ENCODE measurements at places on chromosomes 5 and 9.

DNA sequence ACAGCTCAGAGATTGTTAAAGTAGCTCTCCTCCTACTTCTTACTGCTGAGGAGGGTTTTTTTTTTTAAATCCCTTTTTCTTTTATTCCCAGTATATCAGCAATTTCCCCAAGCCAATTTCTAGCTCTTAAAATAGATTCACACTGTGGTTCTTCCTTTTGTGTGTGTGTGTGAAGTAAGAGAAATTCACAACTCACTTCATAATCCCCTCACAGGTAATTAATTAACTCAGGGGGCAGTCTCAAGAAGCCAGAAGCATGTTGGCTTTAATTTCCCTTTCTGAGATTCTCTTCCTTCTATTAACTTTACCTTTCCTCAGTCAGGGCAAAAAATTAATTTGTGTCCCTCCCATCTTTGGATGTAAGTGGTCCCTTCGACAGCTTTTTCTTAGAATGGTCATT lies 71.0 kb upstream of the HMHB1 start:
- no peak for DNase-seq

- DNase-seq = no peak
Observed at GRCh38 chr9:105047742-105048041, 119.7 kb upstream of the ABCA1 start.

- no peak for DNase-seq
Observed at GRCh38 chr5:77312413-77312812, 101.9 kb downstream of the PDE8B start.

DNA sequence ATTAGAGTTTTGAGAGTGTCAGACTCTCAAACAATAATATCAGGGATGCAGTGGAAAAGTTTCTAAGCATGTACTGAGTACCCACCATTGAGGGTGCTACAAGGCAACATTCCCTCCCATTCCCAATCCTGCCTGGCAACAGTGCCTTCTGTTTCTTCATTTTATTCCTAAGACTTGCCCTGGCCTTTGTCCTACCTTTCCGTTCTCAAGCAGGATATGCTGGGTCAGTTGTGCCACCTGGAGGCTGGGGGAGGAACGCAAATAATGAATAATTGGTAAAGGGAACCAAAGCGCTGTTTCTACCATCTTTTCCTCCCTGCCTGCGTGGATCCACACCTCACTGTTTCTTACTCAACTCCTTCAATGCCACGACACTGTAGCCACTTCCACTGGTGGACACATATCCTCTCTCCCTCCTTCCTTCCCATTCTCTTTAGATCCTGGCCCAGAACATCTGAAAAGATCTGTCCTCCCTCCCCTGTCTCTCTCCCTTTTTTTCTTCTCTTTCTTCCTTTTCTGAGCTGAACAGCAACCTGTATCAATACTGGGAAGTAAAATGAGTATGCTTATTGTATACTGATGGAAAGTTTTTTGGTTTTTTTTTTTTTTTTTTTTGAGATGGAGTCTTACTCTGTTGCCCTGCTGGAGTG lies 149.5 kb downstream of the C9orf152 start:
- DNase-seq = peak; percentile 74

DNA sequence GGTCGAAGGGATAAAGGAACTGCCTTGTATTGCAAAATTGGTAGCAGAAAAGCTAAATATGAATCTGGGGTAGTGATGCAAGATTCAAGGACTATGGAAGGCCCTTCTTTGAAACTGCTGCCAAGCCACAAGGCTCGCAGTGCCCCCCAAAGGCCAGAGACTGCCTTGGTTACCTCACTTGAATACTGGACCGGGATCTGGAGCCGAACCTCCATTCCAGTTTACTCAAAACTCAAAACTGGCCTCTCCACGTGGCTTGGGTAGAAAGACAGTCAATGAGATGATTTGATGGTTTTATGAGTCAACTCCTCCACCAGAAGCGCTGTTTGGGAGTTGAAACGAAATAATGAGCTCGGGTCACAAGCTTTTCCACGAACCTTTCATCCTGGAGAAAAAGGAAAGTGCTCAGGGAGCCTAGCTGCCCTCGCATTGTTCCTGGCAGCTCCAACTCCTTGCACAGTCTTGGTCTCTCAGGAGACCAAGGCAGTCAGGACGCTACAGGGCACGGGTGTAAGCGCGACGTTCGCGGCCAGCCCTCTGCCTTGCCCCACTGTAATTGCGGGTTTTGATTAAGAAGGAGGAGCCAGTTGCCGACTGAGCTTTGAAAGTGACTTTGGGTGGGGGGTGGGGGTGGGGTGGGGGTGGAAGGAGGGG lies 2.8 kb downstream of the ST8SIA4 start:
- peak; percentile 77 for DNase-seq

DNA sequence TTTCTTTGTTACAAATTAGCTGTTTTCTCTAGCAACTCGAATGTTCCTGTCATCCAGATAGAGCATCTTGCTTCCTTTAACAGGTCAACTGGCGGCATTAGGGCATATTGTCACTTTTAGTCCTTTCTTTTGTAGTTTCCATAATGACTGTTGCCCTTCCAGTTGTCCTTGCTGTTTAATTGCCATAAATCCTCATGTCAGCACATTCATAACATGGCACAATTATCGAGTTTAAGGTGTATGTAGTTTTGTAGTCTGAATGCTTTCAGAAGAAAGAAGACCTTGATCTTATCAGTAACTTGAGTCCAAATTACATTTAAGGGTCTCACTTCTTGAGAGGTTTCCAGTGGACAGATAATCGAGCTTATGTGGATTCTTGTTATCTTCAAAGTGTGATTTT lies 161.7 kb upstream of the CDH12 start:
- no peak for DNase-seq

DNA sequence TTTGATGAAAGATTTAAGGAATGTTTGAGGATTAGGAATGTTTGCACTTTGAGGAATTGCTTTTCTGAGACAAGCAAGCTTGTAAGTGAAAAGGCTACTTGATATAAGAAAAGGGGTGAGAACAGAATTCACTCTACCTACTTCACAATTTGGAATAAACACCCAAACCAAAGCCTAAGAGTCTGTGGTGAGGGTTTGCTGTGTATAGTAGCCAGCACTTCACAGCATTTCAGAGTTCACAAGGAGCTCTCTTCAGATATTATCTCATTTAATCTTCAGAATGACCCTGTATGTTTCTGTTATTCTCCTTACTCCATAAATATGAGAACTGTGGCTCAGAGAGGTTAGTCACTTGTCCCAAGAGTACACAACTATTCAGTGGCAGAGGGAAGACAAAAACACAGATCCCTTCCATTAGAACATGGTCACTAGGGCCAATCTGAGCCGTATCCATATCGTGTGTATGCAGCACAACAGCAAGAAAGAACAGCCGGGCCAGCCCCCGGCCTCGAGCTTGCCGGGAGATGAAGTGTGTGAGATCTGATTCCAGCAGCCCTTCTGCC lies 92.4 kb downstream of the FRMD3 start:
- DNase-seq = no peak

GRCh38 chr5:35853631-35854030 lies 3.1 kb upstream of the IL7R start:
- peak; percentile 77 for DNase-seq

GRCh38 chr5:158054223-158055110 lies 195.5 kb upstream of the CLINT1 start:
- DNase-seq = no peak

- no peak for DNase-seq
Observed at GRCh38 chr5:3022665-3023064, 271.2 kb upstream of the IRX2 start.

DNA sequence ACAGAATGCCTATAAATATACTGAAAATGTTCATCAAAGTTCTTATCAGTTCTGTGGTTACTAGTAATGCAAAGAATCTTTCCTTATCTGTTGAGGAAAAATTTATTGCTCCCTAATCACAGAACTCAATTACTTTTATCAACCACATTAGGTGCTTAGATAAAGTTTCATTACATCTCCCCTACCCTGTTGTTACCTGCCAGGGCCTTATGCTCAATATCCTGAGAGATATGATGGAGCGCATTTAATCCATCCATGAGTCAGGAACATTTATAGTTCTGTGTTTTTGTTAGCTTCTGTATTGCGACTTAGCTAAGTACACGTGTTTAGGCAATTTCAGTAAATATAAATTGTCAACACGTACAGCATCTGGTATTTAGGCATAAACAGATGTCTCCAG lies 164.3 kb upstream of the ST8SIA4 start:
- DNase-seq = no peak

Data from activated naive CD4-positive, alpha-beta T cell treated with anti-CD3 and anti-CD28 coated beads for 36 hours (primary cell).